ENCODE measurements at places on chromosomes 1 and 21.

DNA sequence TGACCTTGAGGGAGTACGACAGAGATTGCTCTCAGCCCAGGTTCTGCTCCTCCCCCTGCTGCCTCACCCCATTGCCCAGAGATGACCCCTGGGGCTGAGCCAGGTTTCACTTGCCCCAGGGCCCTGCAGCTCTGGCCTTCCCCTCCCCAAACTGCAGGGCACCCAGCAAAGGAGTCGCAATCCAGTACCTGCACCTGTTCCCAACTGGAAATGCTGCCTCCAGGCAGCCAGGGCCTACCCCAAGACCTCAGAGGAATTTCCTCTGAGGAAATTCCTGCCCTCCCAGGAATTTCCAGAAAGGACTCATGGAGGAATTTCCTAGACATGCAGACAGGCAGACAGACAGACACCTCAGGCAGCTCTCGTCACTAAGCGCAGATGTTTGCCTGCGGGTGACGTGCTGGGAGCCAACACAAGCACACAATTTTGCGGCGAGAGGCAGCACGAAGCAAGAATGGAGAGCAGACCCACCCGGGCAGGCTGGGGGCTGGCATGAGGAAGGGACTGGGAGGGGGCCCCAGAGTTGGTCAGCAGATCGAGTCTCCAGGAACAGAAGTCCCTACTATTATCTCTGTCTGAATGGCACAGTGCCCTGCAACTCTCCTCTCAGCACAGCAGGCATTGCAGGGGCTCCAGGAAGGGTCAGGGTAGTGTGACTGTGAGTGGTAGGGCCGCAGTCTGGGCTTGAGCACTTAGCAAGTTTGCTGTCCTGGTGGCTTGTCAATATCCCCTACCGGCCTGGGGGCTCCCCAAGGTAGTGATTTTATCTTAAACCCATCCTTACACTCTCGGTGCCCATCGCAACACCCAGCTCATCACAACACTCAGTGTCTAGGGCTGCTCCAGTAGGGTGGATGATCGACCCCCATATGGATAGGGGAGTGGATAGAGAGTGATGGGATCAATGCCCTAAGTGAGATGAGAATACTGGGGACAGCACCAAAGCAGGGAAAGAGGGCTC, 2.9 kb upstream of the EFNA1 start:
- DNase-seq = no peak

GRCh38 chr21:33384841-33385331, 18.3 kb upstream of the IFNGR2 start:
- no peak for DNase-seq

DNA sequence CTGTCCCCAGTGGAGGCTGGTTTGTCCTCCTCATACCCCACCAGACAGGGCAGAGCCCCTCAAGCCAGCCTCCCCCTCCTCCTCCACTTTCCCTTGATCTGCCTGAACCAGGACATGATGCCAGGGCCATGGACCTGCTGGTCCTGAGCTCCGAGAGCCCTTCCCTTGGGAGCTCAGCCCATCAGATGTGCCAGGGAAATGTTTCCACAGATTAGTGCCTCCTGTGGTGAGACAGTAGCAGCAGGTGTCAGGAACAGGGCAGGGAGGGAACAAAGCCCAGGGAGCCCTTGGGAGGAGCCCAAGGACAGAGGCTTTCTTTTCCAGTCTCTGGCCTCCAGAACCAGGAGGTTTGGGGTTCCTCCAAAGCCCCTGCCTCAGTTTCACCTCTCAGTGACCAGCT, 14.6 kb upstream of the SLC41A1 start:
- DNase-seq = no peak

DNA sequence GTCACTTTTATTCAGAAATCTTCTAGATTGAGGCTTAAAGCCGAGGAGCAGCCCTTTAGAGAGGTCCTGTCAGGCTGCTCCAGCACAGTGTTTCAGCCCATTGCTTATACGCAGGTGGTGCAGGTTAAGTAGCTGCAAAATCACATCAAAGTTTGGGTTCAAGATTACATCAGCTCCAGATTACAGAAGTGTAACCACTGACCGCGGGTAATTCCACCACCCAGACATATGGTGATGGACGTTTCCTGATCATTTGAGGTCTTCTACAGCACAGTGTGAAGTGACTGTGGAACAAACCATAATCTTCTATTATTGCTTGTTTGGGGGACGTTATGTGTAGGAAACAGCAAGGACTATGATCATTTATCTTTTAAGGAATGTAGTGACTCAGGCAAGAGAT, 11.8 kb downstream of the C1orf115 start:
- DNase-seq = no peak

DNA sequence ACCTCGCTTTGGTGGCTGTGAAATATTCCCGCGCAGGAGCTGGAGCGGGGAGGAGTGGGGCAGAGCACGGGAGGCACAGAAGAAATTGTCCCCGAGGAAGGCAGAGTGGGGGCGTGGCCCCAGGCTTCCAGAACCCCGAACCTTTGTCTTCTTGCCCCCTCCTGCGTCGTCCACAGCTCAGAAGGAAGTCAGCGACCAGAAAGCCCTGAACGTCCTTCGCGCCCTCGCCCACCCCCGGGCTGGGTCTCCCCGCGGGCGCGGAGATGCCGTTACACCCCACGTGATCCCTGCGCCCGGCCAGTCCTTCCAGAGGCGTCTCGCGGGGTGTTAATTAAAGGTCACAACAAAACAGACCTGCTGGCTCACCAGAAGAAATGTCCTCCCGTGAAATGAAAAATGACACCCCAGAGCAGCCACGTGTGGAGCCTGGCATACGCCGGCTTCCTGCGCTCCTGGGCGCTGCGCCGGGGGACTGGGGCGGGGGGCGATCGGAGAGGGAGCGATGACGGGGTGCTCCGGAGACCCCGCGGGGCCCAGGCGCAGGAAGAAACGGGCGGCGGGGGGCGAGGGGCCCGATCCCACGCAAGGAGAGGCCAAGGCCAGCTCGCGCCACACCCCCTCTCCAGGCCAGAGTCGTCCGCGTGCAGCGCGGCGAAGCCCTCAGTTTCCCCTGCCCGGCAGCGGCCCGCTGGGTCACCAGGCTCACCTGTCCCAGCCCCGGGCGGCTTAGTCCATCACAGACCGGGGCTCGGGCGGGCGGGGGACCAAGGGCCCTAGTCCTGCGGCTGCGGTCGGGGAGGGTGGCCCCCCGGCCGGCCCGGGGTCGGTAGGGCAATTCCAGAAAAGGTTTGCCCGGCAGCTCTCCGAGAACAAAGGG, 995 bp upstream of the KIF26B start:
- no peak for DNase-seq

DNA sequence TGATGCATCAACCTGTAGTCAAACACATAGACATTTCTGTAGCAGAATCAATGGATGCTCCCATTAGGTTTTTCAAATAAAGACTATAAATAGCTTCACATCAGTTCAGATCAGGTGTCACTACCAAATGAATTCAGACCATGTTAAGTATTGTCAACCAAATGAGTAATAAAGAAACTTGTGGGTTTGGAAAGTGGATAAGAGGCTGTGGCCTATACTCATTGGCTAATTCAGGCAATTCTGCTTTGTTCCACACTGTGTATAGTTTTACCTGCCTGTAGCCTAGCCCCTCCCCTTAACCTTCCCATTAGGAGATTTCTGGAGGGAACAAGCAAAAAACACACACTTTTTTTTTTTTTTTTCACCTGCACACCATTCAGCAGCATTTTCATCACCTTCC, 321.2 kb downstream of the HLX start:
- no peak for DNase-seq

DNA sequence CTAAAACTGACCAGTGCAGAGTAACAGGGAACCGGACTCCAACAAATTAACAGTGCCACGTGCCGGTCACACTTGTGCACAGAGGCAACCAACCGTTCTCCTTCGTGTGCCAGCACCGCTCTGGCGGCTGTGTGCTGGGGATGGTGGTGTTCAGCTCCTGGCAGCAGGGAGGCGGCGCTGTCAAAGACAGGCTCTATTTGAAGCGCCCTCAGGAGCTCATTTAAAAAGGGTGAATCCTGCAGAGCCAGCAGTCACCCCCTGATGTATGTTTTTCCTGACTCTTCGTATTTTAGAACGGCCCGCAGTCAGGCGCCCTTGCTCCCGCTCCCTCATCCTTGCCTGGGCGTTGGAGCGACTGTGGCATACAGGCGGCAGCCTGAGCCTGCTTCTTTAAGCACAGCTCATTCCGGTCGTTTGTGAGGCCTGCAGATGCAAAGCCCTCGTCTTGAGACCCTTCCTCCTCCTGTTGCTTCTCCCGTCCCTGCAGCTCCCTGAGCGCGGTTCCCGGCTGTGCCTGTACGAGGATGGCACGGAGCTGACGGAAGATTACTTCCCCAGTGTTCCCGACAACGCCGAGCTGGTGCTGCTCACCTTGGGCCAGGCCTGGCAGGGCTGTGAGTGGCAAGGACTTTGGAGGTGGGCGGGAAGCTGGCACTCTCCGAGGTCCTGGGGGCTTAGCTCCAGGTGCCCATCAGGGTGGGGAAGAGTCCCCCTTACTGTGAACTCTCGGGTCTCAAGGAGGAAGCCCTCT, 1.1 kb downstream of the DFFB start:
- no peak for DNase-seq

DNA sequence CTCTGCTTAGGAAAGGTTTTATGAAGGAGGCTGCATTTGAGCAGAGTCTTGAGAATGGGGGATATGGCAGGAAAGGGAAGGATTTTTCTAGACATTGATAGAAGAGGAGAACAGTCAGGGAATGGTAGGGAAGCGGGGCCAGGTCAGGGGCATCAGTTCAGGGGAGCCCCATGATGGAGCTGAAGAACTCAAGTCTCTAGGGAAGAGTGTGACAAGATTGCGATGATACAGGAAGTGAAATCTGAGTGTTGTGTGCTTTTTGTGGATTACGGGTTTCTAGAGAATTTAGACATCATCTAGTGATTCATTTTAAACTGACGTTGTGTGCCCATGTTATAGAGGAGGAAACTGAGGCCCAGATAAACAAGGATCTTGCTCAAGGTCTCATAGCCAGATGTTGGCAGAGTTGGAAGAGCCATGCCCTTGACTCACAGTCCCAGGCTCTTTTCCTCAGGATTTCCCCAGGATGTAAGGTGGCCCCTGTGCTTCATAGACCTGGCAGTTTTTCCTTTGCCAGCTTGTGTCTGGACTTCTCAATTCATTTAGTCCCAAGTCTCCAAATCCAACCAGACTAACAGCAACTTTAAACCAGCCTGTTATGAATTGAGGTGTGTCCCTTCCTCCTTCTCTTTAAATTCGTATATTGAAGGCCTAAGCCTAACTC, 130.3 kb downstream of the ROR1 start:
- DNase-seq = no peak

DNA sequence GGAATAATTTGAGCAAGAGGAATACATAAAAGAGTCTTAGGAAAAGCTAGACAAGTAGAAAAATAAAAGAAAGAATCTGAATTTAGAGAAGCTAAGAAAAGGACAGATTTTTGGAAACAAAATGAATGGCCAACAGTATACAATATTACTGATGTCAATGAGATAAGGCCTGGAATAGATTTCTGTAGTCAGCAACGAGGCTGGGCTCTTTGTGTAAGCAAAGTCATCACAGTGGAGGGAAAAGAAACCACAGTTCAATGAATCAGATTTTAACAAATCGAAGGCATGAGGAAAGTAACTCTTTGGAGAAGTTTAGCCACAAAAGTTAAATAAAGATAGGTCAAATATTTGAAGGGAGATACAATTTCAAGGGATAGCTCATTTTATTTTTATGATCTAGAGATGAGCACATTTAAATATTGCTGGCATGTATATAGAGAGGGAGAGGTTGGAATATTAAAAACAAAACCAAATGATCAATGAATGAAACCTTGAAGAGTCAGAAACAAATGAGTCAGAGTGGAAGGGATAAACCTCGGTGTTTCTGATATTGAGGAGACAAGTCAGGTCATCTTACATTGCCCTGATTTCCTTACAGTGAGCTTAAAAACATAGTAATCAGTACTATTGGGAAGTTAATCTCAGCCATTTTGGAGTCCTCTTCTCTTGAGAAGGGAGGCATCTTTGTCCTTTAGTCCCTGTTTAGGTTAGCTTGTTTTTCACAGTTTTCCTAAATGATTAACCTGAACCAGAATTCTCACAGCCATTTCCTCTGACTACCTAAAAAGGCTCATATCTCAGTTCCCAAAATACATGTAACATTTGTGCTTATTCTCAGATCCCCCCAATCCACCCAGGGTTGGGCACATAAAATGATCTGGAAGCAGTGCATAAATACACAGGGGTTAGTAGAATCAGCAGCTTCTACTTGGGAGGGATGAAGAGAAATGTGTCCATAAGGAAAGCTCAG, 620.0 kb upstream of the B3GALT2 start:
- DNase-seq = no peak

GRCh38 chr1:113918243-113918642, 10.9 kb upstream of the HIPK1 start:
- no peak for DNase-seq

DNA sequence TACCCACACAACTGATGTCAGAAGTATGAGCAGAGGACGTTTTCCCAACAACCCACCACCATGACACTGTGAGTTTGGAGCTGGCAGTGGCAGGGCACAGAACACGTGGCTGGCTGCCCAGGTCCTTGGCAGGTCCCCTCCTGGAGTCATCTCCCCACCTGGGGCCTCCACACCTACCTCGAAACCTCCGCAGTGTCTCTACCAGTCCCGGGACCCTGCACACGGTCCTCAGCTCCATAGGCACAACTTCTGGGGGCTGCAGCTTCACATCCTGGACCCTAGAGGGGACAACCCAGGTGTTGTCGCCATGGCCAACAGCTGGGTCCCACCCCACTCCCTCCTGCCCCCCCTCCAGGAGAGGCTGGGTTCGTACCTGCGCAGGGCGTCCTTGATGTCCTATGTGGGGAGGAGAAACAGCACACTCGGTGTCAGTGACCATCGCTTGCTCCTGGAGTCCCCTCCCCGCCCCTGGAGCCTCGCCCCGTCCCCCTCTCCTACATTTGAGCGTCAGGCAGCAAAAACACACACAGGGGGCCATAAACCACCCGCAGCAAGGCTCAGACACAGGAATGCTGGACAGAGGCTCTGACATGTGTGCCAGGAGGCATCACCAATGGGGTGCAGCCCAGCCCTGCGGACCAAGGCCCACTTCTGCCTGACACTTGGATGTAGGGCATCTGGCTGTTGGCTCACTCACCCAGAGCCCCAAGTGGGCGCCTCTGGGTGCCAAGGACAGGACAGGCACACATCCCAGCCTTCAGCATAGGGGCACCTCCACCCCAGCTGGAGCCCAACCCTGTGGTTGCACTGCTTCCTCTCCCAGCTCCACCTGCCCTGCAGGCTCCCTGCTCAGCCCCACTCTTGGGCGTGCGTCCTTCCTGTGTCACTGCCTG, 9.6 kb downstream of the TRIM11 start:
- DNase-seq = no peak

GRCh38 chr1:221608835-221609320, 133.0 kb downstream of the DUSP10 start:
- DNase-seq = no peak
